ENCODE measurements at places on chromosomes 5 and 9. TPM values are rescaled to one million over a fixed set of nuclear protein-coding genes. Genes with fewer than 3 reads are reported as not detected.

- peaks cover 15% of the 10 kb centered on the region for H3K4me1 ChIP-seq
- no peaks in the 10 kb centered on the region for H3K36me3 ChIP-seq
- DNase-seq = peak; percentile 68
- no peaks in the 10 kb centered on the region for H3K27me3 ChIP-seq
These were observed 201.3 kb downstream of the HSD17B3 start for GRCh38 chr9:96100385-96101300.

DNA sequence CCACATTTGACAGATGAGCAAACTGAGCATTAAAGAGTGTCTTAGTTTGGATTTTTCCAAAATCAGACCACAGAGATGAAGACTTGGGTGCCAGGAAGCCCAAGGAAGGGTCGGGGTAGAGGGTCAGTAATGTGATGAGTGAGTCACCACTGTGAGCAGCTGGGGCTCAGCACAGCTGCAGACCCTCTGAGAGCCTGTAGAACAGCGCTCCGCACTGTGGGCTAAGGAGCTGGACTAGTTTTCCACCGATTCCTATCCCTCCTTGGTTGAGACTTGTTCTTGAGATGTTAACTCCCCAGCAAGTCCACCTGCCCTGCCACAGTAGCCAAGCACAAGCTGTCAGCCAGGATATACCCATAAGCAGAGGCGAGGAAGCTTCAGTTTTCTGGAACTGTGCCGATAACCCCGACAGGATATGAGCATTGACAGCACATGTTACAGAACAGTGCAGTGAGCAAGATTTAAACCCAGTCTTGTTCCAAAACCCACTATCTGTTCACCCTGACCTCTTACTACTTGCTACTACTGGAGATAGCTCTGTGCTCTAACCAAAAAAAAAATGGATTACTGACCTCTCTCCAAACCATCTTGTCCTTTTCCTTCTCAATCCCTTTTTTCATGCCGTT, 31.8 kb downstream of the EGFLAM start:
- no peaks in the 10 kb centered on the region for H3K36me3 ChIP-seq
- H3K4me1 ChIP-seq = no peaks in the 10 kb centered on the region
- peaks cover 8% of the 10 kb centered on the region for H3K27me3 ChIP-seq
- no peak overlapping the region for H3K27ac ChIP-seq
- no peak for DNase-seq

Gene CCDC192
- total RNA-seq = 0.40 TPM

DNA sequence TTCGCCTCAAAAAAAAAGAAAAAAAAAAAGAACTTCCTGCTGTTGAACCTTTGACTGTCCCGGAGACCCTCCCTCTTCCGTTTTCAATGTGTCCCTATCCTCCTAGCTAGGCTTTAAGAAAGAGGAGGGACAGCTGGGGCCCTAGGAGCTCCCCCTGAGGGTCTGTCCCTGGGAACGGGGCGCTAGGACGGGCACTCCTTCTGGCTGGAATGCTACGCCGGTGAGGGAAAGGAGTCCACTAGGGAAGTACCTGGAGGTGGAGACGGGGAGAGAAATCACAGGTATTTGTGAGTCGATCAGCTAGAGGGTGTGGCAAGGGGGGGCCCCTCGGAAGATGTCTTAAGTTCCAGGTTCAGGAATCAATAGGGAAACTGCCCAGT, 4.6 kb downstream of the SIT1 start:
- H3K4me1 ChIP-seq = no peaks in the 10 kb centered on the region
- peak; percentile 74 for DNase-seq
- H3K4me3 ChIP-seq = peak overlapping the region; percentile 51
- no peaks in the 10 kb centered on the region for H3K36me3 ChIP-seq
- H3K27me3 ChIP-seq = no peaks in the 10 kb centered on the region

GRCh38 chr9:127558581-127559246, 53.4 kb upstream of the STXBP1 start:
- no peak overlapping the region for H3K4me3 ChIP-seq
- no peak for DNase-seq
- no peaks in the 10 kb centered on the region for H3K27me3 ChIP-seq
- H3K36me3 ChIP-seq = no peaks in the 10 kb centered on the region
- H3K27ac ChIP-seq = peak overlapping the region; percentile 96
- peaks cover 70% of the 10 kb centered on the region for H3K4me1 ChIP-seq

- no peaks in the 10 kb centered on the region for H3K4me1 ChIP-seq
- no peak overlapping the region for H3K27ac ChIP-seq
- DNase-seq = no peak
- no peak overlapping the region for H3K4me3 ChIP-seq
These were observed 22.2 kb downstream of the ERAP1 start for GRCh38 chr5:96785326-96786109.

GRCh38 chr5:132470010-132470392, 20.6 kb downstream of the IRF1 start:
- DNase-seq = peak; percentile 51
- no peak overlapping the region for H3K27ac ChIP-seq
- no peaks in the 10 kb centered on the region for H3K4me1 ChIP-seq
- H3K4me3 ChIP-seq = no peak overlapping the region
- H3K27me3 ChIP-seq = no peaks in the 10 kb centered on the region
- no peaks in the 10 kb centered on the region for H3K36me3 ChIP-seq

- DNase-seq = peak; percentile 96
- H3K4me1 ChIP-seq = no peaks in the 10 kb centered on the region
- H3K4me3 ChIP-seq = no peak overlapping the region
- H3K27me3 ChIP-seq = no peaks in the 10 kb centered on the region
- H3K36me3 ChIP-seq = peaks cover 30% of the 10 kb centered on the region
These were observed 41.8 kb downstream of the COL27A1 start for GRCh38 chr9:114196979-114197622.

Gene PLAC8L1
- total RNA-seq = not detected

DNA sequence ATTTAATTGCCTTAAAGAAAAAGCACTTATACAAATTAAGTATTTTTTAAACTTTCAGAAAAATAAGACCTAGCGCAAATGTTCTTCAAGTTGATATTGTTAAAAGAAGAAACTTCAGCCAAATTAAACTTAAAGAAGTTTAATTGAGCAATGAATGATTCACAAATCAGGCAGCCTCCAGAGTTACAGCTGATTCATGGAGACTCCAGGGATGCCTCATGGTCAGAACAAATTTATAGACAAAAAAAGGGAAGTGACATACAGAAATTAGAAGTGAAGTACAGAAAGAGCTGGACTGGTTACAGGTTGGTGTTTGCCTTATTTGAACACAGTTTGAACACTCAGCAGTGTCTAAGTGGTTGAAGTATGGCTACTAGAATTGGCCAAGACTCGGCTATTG, 60.3 kb downstream of the CDKN2A start:
- no peak overlapping the region for H3K27ac ChIP-seq
- no peaks in the 10 kb centered on the region for H3K4me1 ChIP-seq
- H3K4me3 ChIP-seq = no peak overlapping the region
- no peak for DNase-seq
- peaks cover 4% of the 10 kb centered on the region for H3K36me3 ChIP-seq

DNA sequence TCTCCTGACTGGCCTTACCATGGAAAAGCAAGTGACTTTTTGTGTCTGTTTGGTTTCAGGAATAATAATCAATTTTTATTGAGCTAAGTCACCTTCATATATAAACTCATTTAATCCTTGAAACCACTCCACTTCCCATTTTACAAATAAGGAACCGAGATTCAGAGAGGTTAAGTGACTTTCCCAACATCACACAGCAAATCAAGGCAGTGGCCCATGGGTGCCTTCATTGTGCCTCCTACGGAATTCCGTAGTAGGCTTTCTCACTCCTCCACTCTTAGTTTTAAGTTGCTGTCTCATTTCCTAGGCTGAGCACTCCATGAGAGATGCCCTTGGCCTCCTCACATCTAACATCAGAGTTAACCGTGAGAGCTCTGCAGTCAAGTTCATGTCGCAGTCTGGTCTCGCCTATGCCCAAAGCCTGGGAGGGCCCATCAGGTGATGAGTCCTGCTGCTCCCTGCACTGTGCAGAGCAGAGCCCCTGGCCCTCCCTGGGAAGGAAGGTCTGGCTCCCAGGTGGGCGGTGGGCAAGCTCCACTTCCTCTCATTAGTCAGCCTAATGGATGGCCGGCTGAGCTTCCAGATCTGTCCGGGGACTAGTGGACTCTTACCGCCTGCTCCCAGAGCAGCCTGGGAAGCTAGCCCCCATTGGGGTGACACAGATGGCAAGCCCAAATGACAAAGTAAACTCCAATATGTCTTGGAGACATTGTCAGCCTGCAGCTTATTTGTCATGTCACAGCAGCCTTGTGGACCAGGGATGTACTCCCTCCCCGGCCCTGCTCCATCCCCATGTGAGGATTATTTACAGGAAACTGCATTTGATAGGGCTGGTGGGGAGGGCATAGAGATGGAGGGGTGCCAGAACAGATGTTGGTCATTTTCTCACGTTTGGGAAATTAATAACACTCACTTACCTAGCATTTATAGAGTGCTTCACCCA, 123.4 kb downstream of the MVB12B start:
- DNase-seq = no peak
- peaks cover 9% of the 10 kb centered on the region for H3K36me3 ChIP-seq
- no peaks in the 10 kb centered on the region for H3K4me1 ChIP-seq
- no peaks in the 10 kb centered on the region for H3K27me3 ChIP-seq
- no peak overlapping the region for H3K4me3 ChIP-seq

GRCh38 chr9:137514691-137515337, 35.4 kb downstream of the PNPLA7 start:
- no peak overlapping the region for H3K27ac ChIP-seq
- DNase-seq = peak; percentile 9
- H3K36me3 ChIP-seq = peaks cover 8% of the 10 kb centered on the region
- no peaks in the 10 kb centered on the region for H3K4me1 ChIP-seq

- peaks cover 5% of the 10 kb centered on the region for H3K36me3 ChIP-seq
- peak; percentile 88 for DNase-seq
- H3K27me3 ChIP-seq = no peaks in the 10 kb centered on the region
- no peak overlapping the region for H3K4me3 ChIP-seq
These were observed 90.7 kb downstream of the STK10 start for GRCh38 chr5:172097356-172097755.
